ENCODE measurements at places on chromosomes 6 and 20. TPM values are rescaled to one million over a fixed set of nuclear protein-coding genes. Genes with fewer than 3 reads are reported as not detected.

BNIP5 gene
- not detected for total RNA-seq

DNA sequence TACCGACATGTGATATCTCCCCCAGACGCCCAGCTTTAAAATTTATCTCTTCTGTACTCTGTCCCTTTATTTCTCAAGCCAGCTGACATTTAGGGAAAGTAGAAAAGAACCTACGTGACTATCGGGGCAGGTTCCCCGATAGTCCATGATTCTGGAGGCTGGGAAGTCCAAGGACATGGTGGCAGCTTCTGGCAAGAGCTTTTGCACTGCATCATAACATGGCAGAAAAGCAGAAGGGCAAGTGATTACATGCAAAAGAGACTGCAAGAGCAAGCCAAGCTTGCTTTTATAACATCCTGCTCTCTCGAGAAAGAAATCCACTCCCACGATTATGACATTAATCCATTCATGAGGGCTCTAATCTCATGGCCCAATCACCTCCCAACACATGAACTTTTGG, 113.2 kb downstream of the CD164 start:
- peaks cover 17% of the 10 kb centered on the region for H3K36me3 ChIP-seq
- H3K27me3 ChIP-seq: no peaks in the 10 kb centered on the region
- DNase-seq: no peak
- no peaks in the 10 kb centered on the region for H3K4me1 ChIP-seq
- H3K27ac ChIP-seq: no peak overlapping the region
- H3K4me3 ChIP-seq: no peak overlapping the region

DNA sequence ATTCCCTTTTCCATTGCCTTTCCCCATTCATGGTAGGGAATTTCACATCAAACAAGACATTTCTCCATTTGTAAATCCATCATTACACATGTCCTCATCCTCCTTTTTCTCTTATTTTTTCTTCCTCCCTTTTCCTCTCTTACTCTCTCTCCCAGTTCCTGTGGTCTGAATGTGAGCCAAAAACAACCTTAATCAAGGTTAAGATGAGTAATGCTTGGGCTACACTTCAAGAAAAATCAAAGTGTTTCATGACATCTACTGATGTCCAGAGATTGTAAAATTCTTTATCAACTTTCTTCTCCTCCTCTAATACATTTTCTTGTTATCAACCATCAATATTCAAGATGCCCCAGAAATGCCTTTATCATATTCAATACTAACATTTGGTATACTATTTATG, 208.0 kb upstream of the PRND start:
- peaks cover 9% of the 10 kb centered on the region for H3K4me1 ChIP-seq
- DNase-seq: no peak
- H3K4me3 ChIP-seq: no peak overlapping the region
- H3K36me3 ChIP-seq: no peaks in the 10 kb centered on the region
- peaks cover 11% of the 10 kb centered on the region for H3K27me3 ChIP-seq
- no peak overlapping the region for H3K27ac ChIP-seq

- no peaks in the 10 kb centered on the region for H3K36me3 ChIP-seq
- H3K27ac ChIP-seq: no peak overlapping the region
- no peak for DNase-seq
- H3K4me1 ChIP-seq: peaks cover 18% of the 10 kb centered on the region
- peaks cover 2% of the 10 kb centered on the region for H3K27me3 ChIP-seq
- H3K4me3 ChIP-seq: no peak overlapping the region
These were observed 34.9 kb downstream of the FOXC1 start for GRCh38 chr6:1644516-1645060.

- peaks cover 20% of the 10 kb centered on the region for H3K36me3 ChIP-seq
- H3K27me3 ChIP-seq: peaks cover 1% of the 10 kb centered on the region
- no peak overlapping the region for H3K27ac ChIP-seq
These were observed 53.5 kb downstream of the COL21A1 start for GRCh38 chr6:56193846-56194245.

ADGRB3 gene
- total RNA-seq: 13.9 TPM

DNA sequence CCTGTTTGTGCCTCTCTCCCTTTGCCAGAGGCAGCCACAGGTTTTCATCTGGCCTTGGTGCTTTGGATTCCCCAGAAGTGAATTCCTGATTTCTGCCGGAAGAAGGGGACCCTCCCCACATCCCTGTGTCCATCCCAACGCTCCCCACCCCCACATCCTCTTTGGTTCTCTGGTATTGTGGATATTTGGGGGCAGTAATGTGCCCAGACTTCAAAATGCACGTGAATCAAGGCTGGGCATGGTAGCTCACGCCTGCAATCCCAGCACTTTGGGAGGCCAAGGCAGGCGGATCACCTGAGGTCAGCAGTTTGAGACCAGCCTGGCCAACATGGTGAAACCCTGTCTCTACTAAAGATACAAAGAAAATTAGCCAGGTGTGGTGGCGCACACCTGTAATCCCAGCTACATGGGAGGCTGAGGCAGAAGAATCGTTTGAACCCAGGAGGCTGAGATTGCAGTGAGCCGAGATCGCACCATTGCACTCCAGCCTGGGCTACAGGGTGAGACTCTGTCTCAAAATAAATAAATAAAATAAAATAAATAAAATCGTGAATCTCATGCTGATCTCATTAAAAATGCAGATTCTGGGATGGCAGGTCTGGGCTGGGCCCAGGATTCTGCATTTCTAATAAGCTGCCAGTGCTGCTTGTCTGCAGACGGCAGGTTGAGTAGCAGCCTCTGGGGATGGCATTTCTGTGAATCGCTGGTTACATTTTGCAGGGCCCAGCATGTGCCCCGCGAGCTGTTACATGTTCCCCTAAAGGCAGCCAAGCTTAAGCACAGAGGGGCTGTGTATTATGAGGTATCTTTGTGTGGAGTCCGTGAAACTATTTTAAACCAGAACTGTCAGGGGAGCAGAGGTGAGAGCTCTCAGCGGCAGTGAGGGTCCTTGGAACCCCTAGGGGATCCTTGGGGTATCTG, 49.0 kb downstream of the SYNJ2 start:
- no peaks in the 10 kb centered on the region for H3K27me3 ChIP-seq
- H3K4me3 ChIP-seq: no peak overlapping the region
- peaks cover 24% of the 10 kb centered on the region for H3K36me3 ChIP-seq
- DNase-seq: no peak

DNA sequence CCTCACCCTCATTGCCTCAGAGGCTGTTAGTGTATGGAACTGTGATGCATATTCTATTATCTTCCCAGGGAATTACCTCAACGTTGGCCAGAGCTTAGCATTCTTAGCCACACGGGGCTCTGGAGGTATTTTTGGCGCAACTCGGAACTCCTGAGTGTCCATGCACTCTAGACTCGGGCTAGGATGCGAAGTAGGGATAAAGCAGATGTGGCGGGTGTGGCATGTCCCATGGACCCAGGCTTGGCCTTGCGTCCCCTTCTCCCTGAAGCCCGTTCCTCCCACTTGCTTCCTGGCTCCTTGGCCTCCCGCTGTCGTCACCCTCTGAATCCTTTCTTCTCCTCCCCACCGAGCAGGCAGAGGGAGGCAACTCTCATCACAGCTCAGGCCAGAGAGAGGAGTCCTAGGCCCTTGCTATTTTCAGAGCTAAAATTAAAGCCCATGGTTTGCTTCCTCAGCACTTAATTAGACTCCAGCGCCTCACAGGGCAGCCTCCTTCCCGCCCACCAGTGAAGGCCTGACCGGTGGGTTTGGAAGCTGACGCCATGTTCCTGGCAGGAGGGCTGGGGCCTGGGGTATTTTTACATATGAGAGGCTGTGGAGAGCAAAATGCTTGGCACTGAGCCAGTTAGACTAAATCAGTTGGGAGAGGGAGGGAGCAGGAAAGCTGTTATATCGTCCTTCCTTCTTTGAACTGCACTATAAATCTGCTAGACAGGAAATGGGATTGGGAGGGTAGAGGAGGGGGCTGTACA, 138.7 kb downstream of the FOXO3 start:
- no peak for DNase-seq
- no peaks in the 10 kb centered on the region for H3K27me3 ChIP-seq
- H3K4me3 ChIP-seq: peak overlapping the region; percentile 38
- peak overlapping the region; percentile 75 for H3K27ac ChIP-seq
- H3K4me1 ChIP-seq: peaks cover 32% of the 10 kb centered on the region

DNA sequence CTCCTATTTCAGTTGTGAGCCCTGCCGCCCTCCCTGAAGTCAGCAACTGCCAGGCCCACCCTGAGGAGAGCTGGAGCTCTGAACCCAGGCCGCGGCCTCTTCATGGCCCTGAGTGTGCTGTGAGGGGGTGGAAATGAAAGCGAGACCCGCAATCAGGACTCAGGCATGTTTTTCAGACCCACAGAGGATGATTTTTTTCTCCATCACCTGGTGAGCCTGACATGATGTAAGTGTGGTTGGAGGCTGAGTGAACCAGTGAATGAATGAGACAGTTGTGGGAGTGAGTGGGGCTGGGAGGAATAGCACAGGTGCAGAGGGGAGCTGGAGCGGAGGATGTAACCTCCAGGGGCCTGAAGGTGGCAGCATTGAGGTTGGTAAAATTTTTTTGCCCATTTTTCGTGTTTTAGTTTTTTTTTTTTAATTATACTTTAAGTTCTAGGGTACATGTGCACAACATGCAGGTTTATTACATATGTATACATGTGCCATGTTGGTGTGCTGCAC, 18.3 kb downstream of the RAET1L start:
- H3K4me1 ChIP-seq: peaks cover 3% of the 10 kb centered on the region
- peaks cover 85% of the 10 kb centered on the region for H3K27me3 ChIP-seq
- H3K27ac ChIP-seq: no peak overlapping the region
- H3K4me3 ChIP-seq: no peak overlapping the region

DNA sequence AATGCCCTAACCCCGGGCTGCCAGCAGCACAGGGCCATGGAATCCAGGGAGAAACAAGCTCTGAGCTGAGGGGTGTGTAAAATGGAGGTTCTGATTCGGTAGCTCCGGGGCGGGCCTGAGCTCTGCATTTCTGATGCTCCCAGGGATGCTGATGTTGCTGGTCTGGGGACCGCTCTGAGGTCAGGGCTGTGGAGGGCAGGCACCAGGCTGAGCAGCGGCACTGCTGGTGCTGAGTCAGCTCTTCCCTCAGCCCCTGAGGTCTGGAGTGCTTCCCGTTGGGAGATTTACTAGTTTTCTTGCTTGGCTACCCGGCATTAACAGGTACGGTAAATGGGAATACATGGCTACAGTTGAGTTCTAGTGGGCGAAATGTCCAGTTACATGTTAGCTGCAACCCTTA, 18.6 kb upstream of the CST3 start:
- no peak for DNase-seq
- no peaks in the 10 kb centered on the region for H3K36me3 ChIP-seq
- H3K4me3 ChIP-seq: no peak overlapping the region
- H3K4me1 ChIP-seq: no peaks in the 10 kb centered on the region
- H3K27ac ChIP-seq: no peak overlapping the region
- no peaks in the 10 kb centered on the region for H3K27me3 ChIP-seq

GRCh38 chr6:139547122-139547776, 172.8 kb upstream of the CITED2 start:
- peaks cover 64% of the 10 kb centered on the region for H3K4me1 ChIP-seq
- no peak overlapping the region for H3K4me3 ChIP-seq
- peak overlapping the region; percentile 87 for H3K27ac ChIP-seq
- DNase-seq: no peak

GRCh38 chr6:25423358-25423757, 144.2 kb downstream of the CARMIL1 start:
- peak overlapping the region; percentile 6 for H3K27ac ChIP-seq
- peaks cover 41% of the 10 kb centered on the region for H3K4me1 ChIP-seq
- no peak for DNase-seq
- H3K36me3 ChIP-seq: peaks cover 10% of the 10 kb centered on the region
- no peak overlapping the region for H3K4me3 ChIP-seq

GRCh38 chr6:76230711-76231110, 158.2 kb upstream of the IMPG1 start:
- no peaks in the 10 kb centered on the region for H3K27me3 ChIP-seq
- no peaks in the 10 kb centered on the region for H3K36me3 ChIP-seq
- DNase-seq: no peak
- no peak overlapping the region for H3K4me3 ChIP-seq
- H3K4me1 ChIP-seq: peaks cover 8% of the 10 kb centered on the region

DACT2 gene
- total RNA-seq: 7.4 TPM

- H3K27ac ChIP-seq: peak overlapping the region; percentile 21
- DNase-seq: no peak
- H3K4me1 ChIP-seq: no peaks in the 10 kb centered on the region
- no peaks in the 10 kb centered on the region for H3K27me3 ChIP-seq
- peaks cover 36% of the 10 kb centered on the region for H3K36me3 ChIP-seq
These were observed 66.3 kb downstream of the NT5E start for GRCh38 chr6:85516168-85516567.

DNA sequence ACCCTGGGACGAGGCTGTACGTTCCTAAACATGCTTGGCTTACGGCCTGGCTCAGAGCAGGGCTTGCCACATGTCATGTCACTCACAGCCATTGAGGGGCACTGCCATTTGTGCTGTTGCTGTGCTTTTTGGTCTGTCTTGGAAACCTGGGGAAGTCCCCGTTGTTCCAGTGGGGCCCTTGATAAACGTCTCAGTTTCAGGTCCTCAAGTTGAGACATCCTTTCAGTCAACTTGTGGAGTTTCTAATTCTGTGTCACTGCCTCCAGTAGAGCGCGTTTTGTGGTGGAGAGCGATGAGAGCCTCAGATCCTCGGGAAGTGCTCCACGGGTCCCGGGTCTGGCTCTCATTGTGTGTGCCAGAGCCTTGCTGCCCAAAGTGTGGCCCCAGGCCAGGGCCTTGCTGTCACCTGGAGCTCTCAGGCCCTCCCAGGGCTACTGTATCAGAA, 43.0 kb upstream of the CCR6 start:
- H3K4me3 ChIP-seq: no peak overlapping the region
- no peak for DNase-seq
- H3K27ac ChIP-seq: no peak overlapping the region
